ENCODE measurements at places on chromosomes 6 and 20. TPM values are rescaled to one million over a fixed set of nuclear protein-coding genes. Genes with fewer than 3 reads are reported as not detected.

DNA sequence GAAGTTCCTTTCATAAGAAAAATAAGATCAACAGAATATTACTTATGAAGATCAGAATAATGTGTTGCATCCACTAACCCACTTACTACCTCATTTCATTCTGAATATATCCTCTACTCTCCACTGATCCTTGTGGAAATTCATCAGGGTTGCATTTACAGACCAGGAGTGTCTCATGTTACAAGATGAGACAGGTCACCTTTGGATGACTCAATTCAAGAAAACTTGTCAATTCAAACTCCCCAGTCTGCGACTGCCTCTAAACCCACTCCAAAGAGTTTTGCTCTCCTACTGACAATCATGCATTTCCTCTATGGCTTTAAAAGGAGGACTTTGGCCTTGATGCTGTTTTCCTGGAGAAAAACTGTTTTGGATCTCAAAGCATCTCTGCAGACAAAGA is 68.4 kb downstream of the ID4 start:
- DNase-seq = no peak

GRCh38 chr6:6584310-6585002 is 4.1 kb upstream of the LY86 start:
- no peak for DNase-seq

DNA sequence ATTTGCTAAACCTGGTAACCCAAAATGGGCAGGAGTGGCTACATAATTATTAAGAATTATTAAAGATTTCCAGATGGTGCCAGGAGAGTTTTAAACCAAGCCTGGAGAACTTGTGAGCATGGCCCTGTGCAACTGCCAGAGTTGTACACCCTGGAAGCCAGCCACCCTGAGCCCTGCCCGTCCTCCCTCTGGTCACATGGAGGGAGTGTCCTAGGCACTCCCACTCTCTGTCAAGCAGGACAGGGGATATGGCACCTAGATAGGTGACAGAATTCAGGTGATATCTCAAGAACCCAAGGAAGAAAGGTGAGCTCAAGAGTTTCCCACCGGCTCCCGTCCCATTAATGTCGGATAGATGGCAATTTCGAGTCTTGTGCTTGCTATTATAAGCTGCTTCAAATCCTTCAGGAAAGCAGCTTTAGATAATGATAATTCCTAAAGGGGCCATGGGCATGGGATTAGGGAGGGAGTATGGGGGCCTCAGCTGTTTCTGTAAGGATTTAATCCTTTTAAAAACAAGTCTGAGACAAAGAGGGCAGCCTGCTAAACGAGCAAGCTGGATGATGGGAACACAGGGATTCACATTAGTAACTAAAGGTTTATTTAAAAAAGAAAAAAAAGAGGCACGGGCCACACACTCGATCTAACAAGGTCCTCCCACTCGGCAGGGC is 169.1 kb downstream of the BMP7 start:
- DNase-seq = peak; percentile 32

DNA sequence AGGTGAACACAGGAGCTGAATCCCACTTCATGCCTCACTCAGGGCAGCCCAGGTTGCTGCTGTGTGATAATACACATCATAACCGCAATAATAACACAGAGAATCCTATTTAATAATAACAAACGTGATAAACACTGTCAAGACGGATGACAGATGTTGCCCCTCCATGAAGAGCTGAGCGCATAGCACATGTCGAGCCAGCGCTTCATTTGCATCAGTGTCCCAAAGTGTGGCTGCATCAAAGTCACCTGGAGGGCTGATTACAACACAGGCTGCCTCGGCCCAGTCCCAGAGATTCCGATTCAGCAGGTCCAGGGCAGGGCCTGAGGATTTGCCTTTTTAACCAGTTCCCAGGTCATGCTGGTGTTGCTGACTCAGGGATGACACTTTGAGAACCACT is 198.5 kb downstream of the QKI start:
- DNase-seq = no peak

GRCh38 chr6:32424589-32425300 is 14.9 kb upstream of the HLA-DRA start:
- no peak for DNase-seq

DNA sequence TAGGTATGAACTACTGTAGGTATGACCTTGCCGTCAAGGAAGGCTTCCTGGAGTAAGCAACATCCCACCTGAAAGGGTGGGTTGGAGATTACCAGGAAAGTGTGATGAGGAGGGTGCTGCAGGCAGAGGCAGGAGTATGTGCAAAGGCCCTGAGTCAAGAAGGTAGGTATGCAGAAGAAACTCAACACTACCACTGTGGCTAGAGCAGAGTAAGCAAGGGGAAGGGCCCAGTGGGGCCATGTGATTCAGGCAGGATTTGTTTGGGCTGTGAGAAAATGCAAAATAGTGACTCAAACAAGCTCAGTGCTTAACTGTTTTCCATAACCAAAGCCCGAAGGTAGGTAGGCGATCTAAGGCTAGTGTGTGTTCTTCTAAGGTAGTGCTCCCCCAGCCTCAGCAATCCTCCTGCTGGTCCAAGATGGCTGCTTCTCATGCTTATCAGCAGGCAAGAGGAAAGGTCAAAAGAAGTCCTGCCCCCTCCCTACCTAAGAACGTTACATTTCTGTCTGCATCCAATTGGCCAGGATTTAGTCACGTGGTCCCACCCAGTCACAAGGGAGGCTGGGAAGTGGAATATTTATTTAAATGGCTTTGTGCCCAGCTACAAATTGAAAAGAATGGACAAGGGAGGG is 36.2 kb upstream of the HMGA1 start:
- no peak for DNase-seq

DNA sequence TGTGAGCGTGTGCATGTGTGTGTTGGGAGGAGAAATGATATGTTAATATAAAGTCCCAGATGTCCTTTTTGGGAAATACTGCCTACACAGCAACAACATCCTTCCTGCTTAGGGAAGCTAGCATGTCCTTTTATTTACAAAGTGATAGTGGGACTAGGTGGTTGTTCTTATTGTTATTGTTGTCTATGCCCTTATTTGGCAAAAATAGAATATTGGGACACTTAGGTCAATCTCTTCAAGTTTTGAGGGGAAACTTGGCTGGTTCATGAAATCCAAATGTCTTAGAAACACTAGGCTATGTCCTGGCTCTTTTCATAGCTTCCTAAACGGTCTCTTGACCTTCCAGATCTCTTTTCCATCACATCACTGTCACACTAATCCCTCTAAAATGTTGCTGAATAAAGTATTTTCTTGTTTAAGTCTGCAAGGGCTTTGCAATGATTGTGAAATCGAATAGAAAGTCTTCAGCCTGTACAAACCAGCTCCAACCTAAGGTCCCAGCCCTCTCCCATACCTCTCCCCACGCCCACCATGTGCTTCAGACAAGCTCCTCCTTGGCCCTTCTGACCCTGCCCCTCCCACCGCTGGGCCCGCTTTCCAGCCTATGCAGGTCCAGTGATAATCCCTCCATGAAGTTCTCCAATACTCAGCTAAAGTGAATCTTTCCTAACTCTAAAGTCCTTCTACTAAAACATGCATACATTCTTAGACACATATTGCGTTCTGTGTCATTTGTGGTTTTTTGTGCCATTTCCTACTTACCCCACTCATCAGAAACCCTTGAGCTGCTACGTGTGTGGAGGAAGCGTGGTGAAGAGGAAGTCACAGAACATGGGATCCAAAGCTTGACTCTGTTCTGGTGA is 205.1 kb downstream of the LY86 start:
- no peak for DNase-seq

- no peak for DNase-seq
These were observed 151.3 kb upstream of the QKI start for GRCh38 chr6:163263196-163263595.

GRCh38 chr20:1628621-1629020 is 8.8 kb upstream of the SIRPB1 start:
- DNase-seq = no peak

DNA sequence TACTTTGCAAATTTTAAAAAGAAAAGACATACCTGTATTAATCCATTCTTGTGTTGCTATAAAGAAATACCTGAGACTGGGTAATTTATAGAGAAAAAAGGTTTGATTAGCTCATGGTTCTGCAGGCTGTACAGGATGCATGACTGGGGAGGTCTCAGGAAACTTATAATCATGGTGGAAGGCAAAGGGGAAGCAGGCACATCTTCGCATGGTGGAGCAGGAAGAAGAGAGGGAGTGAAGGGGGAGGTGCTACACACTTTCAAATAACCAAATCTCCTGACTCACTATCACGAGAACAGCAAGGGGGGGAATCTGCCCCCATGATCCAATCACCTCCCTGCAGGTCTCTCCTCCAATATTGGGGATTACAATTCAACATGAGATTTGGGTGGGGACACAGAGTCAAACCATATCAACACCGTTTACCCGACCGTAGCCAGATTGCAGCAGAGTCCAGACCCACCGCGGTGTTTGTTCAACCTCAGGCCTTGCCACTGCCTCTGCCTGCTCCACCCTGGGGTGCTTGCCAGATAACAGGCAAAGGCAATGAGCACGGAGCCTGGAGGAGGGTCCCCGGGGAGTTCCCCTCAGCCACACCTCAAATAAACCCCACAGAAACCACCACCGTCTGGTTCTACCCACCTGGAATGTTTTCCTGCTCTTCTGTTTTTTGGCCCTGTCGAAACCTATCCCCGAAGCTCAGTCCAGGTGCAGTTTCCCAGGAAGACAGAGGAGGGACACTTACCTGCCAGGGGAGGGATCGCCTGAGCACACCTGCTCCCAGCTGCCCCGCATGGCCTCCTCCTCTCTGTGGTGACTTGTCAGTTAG is 142.2 kb upstream of the AFDN start:
- no peak for DNase-seq

GRCh38 chr6:38695227-38695900 is 7.6 kb downstream of the GLO1 start:
- no peak for DNase-seq

- no peak for DNase-seq
These were observed 22.1 kb downstream of the SCP2D1 start for GRCh38 chr20:18835466-18836256.

- DNase-seq = no peak
These were observed 1.4 kb upstream of the SLC13A3 start for GRCh38 chr20:46652699-46653098.

DNA sequence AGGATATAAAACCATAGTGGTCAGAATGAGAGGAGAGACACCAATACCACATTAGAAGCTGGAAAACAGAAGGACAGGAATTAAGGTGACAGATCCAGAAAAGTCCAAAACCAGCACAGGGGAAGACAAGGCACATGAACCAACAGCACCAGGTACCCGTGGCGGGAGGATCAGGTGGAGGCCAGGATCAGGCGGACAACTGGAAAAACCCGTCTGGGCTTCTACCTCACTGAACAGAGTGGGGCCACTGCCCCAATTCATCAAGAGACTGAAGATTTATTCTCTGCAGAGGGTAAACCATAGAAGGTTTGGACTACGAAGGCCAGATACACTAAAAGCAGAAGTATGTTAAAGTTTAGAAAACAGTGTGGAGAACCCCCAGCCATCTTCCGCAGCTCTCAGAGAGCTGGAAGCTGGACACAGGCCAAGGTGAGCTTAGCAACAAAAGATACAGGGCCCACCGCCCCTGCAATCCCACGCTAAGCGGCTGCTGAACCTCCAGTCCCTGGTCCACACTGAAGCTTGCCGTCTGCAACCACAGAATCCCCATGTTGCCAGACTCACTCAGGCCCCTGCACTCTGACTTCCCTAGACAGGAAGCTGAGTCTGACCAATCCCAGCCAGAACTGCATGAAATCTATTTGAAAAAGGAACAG is 29.9 kb downstream of the ABHD12 start:
- peak; percentile 49 for DNase-seq

DNA sequence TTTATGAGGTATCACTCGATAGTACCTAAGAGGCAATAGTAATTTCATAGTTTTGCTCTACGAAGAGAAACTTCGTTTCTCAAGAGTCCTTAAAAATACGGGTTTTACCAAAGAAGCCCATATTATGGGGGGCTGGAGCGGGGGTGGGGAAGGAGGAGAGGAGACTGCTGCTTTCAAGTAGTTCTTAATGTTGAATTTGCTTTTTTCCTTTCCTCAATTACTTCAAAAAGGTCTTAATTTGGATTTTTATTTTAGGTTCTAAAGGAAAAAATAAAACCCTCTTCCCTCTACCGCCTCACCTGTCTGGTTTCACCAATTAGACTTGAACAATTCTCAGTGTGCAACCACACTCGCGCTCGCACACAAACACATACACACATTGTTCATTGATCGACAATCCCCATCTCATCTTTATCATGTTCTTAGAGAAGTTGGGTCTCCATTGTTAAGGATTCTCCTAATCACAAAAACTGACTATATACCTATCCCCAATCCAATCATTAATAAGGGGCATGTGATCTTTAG is 97.2 kb downstream of the HFE start:
- no peak for DNase-seq

DNA sequence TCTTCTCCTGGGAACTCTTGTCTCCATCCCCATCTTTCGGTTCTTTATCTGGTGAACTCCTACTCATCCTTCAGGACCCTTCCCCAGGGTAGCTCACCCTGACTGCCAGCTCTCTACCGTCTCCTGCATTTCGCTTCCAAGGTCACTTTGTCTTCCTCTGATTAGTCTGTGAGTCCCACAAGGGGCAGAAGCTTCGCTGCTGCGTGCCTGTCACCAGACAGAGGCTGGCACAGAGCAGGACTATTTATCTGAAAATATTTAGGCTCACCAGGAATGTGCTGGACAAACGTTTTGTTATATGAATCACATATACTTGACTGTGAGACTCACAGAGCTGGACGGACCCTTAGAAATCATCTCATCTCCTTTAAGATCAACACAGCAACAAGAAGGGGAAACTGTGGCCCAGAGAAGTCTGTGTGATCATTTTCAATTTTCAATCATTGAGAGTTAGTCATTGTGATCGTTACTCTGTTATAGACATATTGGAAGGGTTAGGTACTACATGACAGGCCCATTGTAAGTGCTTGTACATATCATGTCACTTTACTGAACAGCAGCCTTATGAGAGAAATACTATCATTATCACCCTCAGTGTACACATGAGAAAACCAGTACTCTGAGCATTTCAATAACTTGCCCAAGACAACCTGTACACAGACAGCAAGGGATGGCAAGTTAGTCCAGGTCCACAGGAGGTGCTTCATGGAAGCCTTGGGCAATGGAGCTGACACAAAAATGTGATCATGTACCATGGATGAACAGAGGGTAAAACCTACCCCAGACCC is 51.4 kb downstream of the JPH2 start:
- no peak for DNase-seq

- no peak for DNase-seq
These were observed 12.1 kb upstream of the CNKSR3 start for GRCh38 chr6:154522576-154522975.

DNA sequence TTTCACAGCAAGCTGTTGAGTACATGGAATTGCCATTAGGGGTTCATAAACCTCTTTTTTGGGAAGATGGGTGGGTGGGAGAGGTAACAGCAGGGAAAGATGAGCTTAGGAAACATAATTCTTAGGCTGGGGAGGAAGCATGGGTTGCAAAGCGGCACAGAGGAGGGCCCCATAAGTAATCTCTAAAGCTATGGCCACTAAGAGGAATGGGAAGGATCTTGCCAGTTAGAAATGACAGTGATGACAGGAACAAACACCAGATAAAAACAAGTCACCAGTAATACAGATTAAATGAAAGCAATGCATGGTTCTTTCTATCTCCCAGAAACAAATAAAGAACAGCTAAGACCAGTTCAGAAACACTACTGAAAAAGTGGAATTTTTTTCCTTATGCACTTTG is 31.0 kb upstream of the PRELID3B start:
- no peak for DNase-seq

Gene POPDC3
- not detected for total RNA-seq

Gene RAET1G
- not detected for total RNA-seq

Gene PHACTR3
- total RNA-seq = 0.16 TPM

Gene POU3F2
- total RNA-seq = not detected

Gene PRSS35
- 4.1 TPM for total RNA-seq

Gene ARMC2
- 12.3 TPM for total RNA-seq

Gene RIPOR3
- total RNA-seq = 3.4 TPM

Gene SPTLC3
- 12.1 TPM for total RNA-seq

Gene INSM1
- total RNA-seq = not detected

Gene NRN1
- total RNA-seq = 35.9 TPM

Gene PRND
- 1.3 TPM for total RNA-seq

Gene SLC22A2
- not detected for total RNA-seq

Measured in aorta (tissue), 5 donors.